ENCODE measurements at places on chromosomes 1 and 21. TPM values are rescaled to one million over a fixed set of nuclear protein-coding genes. Genes with fewer than 3 reads are reported as not detected.

DNA sequence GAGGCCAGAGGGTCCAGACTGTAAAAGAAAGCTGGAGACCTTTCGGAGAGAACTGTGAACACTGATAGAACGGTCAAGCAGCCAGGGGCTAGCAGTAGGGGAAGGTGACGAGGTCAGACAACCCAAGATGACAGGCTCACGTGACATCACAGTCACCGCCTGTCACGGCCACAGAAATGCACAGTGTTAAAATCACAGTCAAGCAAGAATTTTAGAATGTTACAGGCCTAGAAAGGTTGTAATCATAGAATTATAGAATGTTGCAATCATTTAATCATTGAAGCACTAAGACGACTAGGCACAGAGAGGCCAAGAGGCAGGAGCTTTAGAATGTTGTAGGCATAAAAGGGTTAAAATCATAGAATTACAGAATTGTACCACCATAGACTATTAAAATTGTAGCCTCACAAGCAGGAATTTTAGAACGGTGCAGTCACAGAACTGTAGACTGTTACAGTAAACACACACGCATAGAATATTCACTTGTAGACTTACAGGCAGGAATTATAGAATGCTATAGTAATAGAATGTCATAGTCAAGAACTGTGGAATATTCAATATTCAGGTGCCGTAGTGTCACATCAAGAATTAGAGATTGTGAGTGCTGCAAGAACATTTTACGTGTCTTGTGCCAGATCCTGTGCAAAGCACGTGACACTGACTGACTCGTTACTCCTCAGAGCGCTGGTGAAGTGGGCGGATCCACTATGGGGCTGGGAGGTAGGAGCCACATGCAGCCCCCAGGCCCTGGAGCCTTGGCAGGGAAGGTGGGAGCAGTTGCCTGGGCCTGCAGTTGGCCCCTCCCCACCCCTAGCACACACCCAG, 118.1 kb downstream of the EPHB2 start:
- DNase-seq = no peak

DNA sequence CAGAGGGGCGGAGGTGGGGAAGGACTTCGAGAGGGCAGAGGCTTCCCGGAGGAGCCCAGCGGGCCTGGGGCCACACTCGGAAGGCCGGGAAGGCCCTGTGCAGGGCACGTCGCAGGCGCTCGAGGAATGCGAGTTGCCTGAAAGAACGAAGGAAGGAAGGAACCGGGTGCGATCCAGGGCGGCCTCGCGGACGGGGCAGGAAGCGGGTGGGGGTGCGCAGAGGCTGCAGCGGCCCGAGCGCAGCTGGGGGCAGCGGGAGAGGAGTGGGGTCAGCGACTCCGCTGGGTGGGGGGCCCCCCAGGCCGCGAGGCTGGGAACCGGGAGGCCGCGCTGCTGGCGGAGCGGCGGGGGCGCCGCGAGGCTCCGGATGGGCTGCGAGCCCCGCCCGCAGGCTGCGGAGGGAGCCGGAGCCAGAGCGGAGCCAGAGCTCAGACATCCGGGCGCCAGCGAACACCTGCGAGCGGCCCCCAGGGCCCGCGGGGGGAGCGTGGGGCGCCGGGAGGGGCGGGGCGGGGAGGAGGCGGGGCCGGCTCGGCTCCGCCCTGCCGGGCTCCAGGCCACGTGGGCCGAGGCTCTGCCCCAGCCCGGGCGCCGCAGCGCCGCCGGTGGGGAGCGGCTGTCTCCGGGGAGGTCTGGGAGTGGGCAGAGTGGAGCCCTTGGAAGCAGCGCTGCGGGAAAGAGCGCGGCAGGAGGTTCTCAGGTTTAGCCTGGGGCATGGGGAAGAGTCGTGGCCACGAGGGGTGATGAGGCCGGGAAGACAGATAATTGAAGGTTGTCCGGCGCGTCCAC, 4.6 kb downstream of the ID3 start:
- DNase-seq = peak; percentile 86

- no peak for DNase-seq
Observed at GRCh38 chr1:54338464-54338863, 67.7 kb downstream of the SSBP3 start.

- DNase-seq = no peak
Observed at GRCh38 chr1:113617438-113618141, 141.7 kb downstream of the PHTF1 start.

DNA sequence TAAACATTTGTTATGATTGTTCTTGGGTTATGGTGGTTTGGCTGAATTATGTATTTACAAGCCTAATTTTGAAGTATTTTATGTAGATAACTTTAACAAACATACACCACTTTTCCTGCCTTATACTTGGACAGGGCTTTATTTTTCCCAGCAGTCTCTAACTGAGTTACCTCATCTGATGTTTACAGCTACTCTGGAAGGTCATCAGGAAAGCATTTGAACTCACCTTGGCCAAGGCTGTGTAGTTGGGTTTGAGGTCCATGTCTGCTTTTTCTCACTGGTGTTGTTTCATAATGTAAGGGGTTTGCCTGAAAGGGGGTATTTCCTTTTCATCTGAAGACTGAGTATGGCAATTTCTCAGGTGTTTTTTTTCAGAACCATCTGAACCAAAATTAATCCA, 193.5 kb downstream of the RWDD3 start:
- DNase-seq = no peak

GRCh38 chr1:217614200-217614712, 16.6 kb downstream of the GPATCH2 start:
- DNase-seq = no peak

- peak; percentile 88 for DNase-seq
Observed at GRCh38 chr1:87331365-87332241, 2.9 kb downstream of the LMO4 start.

DNA sequence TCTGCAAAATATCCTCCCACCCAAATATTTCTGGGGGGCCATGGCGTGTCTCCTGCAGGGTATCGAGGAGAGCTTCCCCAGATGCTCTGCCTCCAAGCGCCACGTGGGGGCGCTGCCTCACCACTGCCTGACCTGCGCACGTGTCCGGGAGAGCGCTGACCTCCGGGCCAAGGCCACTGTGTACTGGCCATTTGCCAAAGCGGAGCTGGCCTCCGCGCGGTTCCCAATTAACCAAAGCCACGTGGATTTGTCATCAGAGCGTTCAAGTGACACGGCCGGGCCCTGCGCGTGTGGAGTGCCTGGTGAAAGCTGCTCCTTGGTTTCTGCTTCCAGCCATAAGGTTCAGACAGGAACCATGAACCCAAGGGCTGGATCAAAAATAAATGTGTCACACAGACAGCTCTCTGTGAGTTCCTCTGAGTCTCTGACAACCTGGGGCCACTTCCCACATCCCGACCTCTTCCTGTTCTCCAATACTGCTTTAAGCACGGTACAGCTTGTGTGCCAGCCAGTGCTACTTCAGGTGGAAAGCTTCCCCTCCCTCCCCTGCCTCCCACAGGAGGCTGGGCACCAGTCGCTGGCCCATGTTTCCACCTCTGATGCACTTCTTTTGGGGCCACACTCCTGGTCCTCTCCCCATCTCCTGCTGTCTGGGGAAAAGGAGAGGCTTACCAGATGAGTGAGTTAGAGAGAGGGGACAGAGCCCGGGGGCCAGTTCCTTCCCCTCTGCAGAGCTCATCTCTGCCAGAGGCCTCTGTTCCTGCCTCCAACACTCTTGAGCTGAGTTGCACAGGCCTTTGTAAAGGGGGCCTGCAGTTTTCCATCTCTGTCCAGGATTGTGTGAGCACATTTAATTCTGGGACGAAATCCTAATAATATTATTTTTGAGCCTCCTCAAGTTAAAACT, 26.1 kb downstream of the ZP4 start:
- DNase-seq = peak; percentile 49

- DNase-seq = peak; percentile 79
Observed at GRCh38 chr1:203649999-203650836, 23.6 kb downstream of the ATP2B4 start.

GRCh38 chr1:211328084-211328694, 1.6 kb downstream of the TRAF5 start:
- no peak for DNase-seq

DNA sequence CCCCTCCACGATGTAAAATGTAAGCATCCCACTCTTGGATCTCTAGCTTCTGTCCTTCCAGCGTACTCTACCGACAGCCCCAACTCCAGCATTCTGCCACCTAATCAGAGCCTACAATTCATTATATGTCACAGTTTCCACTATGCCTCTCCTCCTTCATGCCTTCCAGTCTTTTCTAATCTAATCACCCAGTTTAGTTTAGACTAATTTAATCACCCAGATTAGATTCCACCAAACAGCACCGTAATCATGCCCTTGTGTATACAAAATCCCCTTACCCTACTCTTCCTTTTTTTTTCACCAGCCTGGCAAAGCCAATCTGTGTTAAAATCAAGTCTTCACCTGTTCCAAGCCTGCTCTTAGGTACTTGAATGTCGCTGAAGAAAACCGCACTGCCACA, 49.8 kb upstream of the KANK4 start:
- no peak for DNase-seq

GRCh38 chr1:240936911-240937668, 325.1 kb upstream of the GREM2 start:
- DNase-seq = no peak

DNA sequence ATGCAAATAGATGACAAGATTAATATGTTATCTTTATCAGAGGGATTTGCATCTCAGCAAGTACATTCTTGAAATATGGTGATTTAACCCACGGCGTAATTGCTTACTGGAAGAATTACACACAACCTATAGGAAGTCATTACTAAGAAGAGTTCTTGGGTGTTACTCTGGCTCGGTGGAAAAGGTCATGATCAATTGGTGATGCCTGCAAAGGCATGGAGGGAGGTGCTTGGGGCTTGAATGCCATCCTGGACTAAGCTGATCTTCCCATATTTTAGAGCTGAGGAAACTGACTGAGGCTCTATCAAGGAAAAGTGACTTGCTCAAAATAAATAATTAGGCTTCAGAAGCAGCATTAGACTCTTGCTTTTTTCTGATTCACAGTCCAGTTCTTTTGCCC, 137.5 kb upstream of the JUN start:
- no peak for DNase-seq

GRCh38 chr1:229716069-229716468, 90.0 kb downstream of the URB2 start:
- DNase-seq = no peak

GRCh38 chr21:17494051-17494450, 18.8 kb upstream of the CXADR start:
- DNase-seq = no peak

ALPL gene
- 12.9 TPM for total RNA-seq

ADORA3 gene
- 5.8 TPM for total RNA-seq

NCAM2 gene
- total RNA-seq = 3.7 TPM

Data from ureter (tissue), 1 donor.